ENCODE measurements at places on chromosomes 3 and 15.
A peak's percentile ranks its signal among the peaks of the same experiment; 100 is the strongest.

GRCh38 chr3:128804811-128805155 lies 74.6 kb upstream of the ACAD9 start:
- no peak for DNase-seq

- DNase-seq: peak; percentile 4
Observed at GRCh38 chr3:133295199-133295901, 104.5 kb upstream of the BFSP2 start.

- DNase-seq: no peak
Observed at GRCh38 chr3:183438735-183439134, 10.3 kb upstream of the MCF2L2 start.

GRCh38 chr3:151394611-151395010 lies 10.1 kb upstream of the P2RY12 start:
- no peak for DNase-seq

DNA sequence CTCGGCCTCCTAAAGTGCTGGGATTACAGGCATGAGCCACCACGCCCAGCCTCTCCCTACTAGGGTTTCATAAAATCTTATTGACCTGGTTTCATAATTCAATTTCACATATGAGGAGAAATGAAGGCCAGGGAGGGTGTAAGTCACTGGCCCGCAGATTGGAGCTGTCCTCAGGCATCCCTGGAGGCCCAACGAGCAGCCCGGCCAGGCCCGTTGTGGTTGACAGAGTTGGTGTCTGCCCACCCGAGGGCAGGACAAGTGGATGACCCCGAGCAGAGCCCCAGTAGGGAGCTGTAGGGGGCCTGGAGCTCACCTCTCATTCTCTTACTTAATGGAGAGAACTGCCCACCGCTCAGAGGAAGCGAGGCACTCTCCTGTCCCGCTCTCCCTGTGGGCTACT lies 78.9 kb downstream of the CPN2 start:
- DNase-seq: no peak

DNA sequence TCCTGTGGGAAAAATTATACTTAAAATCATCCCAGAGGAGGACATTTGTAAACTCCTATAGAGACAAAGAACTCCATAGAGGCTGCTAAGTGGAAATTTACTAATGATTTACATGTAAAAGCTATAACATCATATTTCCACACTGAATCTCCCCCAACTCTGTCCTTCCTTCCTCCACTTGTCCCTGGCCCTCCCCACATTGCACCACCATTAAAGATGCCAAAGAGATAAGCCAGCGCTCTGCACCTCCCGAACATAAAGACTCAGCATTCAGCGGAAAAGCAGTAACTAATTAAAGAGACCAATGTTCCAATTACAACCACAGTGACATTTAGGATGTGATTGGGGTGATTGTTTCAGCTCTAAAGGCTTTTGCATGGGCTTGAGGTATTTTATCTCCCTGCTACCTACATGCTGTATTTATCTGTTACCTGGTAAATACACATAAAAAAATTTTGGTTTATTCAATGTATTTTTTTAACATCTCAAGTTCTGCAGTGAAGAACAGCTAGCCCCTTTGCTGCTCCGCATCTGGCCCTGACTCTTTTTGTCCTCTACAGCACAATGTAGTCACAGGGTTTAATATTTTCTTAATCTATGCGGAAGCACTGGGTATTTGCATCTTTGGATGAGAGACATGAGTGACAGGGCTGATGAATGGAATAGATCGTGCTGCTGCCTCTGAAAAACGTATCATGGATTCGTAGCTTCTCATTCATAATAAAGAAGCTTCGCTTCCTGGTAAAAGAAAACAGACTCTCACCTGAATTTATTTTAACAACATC lies 35.3 kb upstream of the B3GNT5 start:
- no peak for DNase-seq

- DNase-seq: no peak
Observed at GRCh38 chr15:67079361-67079760, 14.0 kb downstream of the SMAD3 start.

- peak; percentile 81 for DNase-seq
Observed at GRCh38 chr15:49675041-49675440, 54.2 kb downstream of the DTWD1 start.

DNA sequence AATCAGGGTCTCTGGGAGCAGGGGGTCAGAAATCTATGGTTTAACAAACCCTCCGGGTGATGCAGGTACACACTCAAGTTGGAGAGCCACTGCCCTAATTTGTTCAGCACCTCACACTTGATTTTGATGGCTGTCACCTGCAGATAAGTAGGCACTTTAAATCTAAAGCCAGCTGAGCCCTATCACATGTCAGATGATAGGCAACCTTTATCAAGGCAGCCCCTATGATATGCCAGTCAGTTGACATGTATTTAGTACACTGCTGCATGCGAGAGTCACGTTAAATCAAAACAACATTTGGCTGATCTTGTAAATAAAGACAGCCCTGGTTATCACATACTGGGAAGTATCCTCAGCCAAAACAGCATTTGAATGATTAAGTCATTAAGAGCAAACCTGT lies 104.4 kb upstream of the MCTP2 start:
- no peak for DNase-seq

GRCh38 chr3:192917404-192918274 lies at the start of gene MB21D2:
Gene MB21D2 (minus strand): TSS chr3:192917856. CDS start chr3:192917840, 16 bp downstream.
- peak; percentile 62 for DNase-seq

DNA sequence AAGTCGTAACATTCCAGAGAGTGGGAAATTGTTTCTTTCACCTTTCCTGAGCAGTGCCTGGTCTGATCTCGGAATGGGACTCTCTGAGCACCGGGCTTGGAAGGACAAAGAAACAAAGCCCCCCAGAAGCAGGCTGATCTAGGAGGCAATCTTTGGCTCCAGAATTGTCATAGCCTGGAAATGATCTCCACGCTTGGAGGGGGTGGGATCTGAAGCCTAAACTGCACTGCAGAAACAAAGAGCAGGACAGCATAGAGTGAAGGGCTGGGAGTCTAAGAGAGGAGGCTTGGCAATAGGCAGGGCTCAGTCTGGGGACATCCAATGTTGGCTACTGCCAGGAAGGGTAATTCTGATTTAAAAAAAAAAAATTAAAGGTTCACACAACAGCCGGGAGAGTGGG lies 1.9 kb downstream of the CRABP1 start:
- no peak for DNase-seq

GRCh38 chr3:113533534-113533892 lies 1.2 kb downstream of the SIDT1 start:
- DNase-seq: no peak

GRCh38 chr3:50623840-50624474 lies 7.0 kb downstream of the MAPKAPK3 start:
- DNase-seq: no peak

- no peak for DNase-seq
Observed at GRCh38 chr3:158568784-158569183, 2.2 kb upstream of the MLF1 start.

- DNase-seq: no peak
Observed at GRCh38 chr15:52005748-52006701, 13.0 kb upstream of the MAPK6 start.

DNA sequence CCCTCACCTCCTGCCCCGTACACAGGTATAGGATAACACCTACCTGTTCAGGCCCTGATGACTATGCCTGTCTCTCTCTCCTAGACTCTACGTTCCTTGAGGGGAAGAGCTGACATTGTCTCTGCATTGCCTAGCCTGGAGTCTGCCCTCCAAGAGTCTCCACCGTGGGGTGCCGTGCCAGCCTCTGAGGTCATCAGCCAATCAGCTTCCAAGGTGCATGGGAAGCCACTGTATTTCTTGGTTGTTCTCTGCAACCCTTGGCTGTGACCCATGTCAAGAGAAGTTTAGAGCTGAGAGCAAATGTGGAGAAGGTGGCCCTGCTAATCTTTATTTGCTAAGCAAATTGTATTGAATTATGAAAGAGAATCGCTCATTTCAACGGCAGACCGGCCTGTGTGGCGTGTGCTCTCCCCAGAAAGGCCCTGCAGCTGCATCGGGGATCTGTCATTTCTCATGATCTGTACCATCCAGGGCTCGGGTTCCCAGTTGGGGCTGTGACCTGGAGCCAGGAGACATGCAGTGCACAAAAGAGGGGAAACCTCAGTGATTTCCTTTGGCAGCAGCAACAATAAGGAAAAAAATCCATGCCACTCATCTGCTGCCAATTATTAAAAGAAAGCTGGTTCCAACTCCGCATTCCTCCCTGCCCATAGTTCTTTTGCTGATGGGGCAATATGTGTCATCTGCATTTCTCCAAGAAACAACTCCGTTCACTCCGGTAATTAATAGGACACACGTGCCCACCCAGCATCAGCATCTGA lies 182.2 kb downstream of the MEGF11 start:
- no peak for DNase-seq

DNA sequence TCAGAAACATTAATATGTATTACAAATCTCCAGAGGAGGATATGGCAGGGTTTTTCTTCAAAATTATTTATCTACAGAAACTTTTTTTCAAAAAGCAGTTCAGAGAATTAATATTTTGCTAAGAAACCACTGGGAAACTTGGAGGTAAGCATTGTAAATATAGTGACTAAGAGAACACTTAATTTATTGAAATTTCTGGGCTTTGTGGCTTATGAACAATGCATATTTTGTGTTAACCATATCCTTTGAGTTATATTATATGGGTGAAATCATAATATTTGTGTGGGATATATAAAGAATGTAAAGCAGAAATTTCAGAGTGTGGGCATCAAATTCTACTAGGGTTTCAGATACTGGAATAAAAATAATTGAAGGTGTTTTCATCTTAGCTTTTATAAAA lies 1059.2 kb downstream of the ZPLD1 start:
- no peak for DNase-seq

DNA sequence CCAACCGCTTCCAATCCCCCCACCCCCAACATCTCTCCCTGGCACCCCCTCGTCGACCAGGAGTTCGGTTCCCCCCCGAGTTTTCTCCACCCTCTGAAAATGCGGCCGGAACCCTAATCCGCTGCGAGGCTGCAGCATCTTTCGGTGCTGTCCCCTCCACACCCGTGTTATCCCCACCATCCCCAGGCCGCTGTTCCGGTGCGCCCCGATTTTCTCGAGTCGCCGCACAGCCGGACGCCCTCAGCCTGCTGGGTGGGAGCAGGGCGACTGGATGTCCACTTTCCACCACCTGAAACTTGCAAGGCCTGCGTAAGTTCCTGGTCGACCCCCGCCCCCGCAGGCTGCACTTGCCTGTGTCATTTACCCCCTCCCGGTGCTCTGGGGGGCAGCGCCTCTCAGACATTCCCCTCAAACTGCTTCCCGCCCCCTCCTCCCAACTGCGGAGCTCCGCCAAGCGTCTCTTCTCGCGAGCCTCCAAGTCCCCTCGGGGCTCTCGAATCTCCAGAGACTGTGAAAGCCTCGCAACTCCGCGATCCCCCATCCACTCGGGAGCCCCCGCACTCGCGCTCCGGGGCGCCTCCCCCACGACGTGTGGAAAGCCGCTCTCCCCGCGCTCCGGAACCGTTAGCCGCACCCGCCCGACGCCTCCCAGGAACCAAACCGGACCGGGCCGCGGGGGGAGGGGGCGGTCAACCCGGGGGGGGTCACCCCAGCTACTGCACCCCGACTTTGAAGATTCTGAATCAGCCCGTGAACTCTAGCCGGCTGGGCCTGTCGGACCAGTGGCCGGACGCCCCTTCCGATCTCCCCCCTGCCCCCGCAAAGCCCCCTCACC lies 566 bp downstream of the ETV5 start:
- DNase-seq: no peak

- no peak for DNase-seq
Observed at GRCh38 chr3:182735672-182736071, 57.6 kb upstream of the ATP11B start.

DNA sequence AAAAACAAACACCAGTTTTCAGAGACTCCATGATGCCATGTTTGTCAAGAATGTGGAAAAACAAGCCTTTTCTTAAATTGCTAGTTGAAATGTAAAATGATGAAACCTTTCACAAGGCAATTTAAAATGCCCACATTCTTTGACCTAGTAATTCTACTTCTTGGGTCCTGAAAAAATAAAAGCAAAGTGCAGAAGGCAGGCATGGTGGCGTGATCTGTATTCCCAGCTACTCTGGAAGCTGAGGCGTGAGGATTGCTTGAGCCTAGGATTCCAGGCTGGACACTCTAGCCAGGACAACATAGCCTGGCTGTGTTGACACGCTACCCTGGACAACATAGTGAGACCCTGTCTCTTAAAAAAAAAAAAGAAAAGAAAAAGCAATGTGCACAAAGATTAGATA lies 4.3 kb upstream of the MORF4L1 start:
- no peak for DNase-seq

GRCh38 chr15:28876131-28876844 lies 9.5 kb upstream of the APBA2 start:
- no peak for DNase-seq

DNA sequence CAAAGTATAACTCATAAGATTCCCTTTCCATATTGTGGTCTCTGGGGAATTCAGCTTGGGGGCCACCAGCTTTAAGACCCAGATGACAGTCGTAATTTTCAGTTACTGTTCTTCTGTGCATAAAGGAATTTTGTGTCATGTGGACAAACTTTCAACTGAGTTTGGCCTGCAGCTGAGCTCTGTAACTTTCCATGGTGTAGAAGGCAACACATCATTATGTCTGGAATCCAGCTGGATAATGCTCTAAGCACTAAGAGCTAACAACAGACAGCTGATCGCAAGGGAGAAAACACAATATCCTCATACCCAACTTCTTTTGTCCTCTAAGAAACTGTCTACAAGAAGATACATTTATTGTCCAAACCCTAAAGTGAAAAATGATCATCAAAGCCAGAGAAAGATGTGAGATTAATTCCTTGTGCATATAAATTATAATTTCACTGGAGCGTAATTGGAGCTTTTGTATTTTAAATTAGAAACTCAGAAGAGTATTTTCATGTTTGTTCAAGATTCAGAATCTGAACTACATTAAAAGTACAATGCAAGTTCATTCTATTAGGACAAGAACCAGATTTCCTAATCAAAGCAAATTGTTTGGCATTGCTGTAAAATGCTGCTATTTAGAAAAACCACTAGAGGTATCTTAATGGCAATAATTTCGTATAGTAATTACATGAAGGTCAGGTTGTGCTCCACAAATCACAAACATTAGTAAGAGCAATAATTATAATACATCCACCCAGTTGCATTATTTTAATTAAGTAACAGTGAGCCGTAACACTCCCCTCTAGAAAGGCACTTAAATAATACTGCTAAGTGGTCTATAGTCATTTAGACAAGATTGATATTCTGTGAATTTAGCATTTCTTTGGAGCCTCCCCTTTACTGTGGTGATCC lies 218.8 kb downstream of the ATP8B4 start:
- DNase-seq: no peak

DNA sequence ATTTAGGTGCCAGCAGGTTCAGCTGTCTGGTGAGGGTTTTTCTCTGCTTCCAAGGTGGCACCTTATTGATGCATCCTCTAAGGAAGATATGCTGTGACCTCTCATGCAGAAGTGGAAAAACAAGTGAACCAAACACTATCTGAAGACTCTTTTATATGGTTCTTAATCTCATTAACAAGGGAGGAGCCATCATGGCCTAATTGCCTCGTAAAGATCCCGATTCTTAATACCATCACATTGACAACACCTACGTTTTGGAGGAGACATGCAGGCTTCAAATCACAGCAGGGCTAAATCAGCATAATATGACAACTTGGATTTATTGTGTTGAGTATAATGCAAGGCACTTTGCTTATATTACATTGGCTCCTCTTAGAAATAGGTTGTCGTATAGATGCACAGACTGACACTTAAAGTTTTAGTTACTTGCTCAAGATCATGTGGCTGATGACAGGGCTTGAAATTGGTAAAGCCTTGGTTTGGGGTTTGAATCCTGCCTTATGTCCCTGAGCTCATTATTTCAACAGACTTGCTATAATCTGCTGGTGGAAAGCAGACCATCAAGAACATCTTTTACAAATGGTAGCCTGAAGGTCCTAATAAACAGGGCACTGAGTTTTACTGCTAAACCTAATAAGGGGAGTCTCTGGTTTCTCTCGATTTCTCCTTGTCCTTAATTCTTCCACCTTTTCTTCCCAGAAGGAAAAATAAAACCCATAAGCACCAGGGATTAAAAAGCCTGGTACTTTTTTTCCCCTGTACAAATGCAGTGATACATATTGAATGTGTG lies 88.2 kb downstream of the PTPRG start:
- no peak for DNase-seq
